ENCODE measurements at places on chromosomes 2 and 18.

- ATAC-seq, result no peak
Observed at GRCh38 chr2:27573452-27573851, 9.4 kb upstream of the ZNF512 start.

- no peak for ATAC-seq
Observed at GRCh38 chr18:8857806-8858205, 152.4 kb downstream of the MTCL1 start.

DNA sequence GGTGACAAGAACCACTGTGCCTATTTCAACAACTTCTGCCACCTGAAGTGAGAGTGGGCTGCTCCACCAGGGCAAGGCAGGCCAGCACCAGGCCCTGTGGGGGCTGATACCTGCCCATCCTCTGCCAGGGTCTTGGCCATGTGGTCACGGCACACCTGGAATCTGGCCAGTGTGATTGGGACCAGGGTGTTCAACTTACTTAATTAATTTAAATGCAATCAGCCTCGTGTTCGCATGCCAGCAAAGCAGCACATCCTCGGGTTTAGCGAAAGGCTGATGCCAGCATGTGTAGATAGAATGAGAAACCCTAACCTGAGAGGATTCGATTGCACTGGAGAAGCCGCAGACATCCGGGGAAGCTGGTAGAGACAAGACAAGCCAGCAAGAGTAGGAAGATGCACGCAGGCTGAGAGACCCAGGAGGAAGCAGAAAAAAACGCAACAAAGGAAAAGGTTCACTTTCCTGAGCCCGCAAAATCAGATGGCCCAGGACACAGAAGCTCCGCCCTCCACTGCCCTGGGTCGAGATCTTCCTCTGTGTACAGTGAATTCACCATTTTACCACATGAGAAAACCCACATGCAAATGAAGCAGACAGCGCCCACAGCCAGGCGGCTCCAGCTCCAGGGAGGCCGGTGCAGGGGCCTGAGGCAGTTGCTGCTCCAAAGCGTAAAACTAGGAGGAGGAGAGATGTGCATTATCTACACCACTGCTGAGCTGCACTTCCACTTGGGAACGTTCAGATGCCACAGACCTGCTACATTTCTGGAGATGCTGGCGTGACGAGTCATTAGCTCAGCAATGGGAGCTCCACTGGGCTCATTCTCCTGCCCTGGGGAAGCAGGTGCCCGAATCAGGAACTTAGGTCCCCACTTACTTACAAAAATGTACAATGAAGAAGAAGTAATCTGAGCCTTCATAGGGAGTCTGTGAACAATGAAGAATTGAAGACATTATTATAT, 92.1 kb downstream of the TMEM18 start:
- ATAC-seq, result no peak

GRCh38 chr18:57359433-57359832, 7.1 kb downstream of the ST8SIA3 start:
- ATAC-seq, result no peak

DNA sequence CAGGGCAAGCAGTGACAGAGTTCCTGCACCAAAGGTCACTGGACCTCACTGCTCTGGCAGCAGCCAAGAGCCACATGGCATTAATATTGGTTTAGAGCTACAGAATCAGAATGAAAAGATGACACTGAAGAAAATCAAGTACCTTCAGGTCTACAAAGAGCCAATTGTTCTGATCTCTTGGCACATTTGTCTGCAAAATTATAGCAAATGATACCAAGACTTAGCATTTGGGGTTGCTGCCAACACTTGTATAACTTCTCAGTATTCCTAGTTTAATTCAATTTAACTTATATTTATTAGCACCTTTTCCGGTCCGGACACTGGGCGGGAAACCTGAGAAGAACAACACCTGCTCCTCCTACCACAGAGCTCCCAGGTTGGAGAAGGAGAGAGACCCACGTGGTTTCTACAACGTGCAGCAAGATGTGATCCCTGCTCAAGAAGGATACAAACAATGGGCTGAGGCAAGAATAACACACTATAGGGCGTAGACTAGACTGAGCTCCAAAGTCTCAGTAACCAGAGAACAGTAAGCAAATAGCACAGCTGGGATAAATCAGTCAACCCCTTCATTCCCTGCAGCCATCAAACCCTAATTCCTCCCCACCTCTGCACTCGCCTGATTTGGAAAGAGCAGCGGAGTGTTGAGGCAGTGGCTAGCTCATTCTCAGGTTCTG, 2.4 kb downstream of the LRRC30 start:
- ATAC-seq, result peak; percentile 58

GRCh38 chr2:144983107-144983506, 463.2 kb upstream of the ZEB2 start:
- ATAC-seq, result no peak

DNA sequence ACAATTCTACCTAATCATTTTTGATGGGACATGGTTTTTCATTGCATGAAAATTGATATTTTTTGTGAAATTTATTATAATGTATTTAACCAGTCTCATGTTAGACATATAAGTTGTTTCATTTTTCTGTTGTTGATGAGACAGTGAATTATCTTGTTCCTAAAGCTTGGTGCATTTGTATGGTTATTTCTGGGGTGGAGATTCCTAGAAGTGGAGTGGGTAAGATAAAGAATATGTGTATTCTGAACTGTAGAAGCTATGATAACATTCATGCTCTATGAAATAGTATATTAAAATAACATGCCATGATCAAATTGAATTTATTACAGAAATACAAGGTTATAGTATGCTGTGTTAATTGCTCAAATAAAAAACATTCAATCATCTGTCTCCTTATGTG, 69.2 kb downstream of the BOLA3 start:
- no peak for ATAC-seq

DNA sequence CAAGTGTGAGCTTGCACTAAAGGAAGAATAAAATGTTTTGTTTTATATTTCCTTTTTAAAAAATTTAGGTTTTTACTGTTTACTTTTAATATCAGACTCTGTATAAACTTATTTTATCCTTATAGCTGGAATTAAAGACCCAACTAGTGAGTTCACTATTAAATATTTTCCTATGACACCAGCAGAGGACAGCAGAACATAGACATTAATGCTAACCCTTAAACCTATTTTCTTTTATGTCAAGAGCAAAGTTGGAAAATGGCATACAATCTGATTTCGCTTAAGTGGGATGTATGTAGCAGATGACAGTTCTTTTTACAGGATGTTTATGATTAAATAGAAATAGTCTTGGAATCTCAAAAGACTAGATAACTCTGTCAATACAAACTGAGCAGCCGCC, 188.2 kb upstream of the XIRP2 start:
- ATAC-seq, result no peak

DNA sequence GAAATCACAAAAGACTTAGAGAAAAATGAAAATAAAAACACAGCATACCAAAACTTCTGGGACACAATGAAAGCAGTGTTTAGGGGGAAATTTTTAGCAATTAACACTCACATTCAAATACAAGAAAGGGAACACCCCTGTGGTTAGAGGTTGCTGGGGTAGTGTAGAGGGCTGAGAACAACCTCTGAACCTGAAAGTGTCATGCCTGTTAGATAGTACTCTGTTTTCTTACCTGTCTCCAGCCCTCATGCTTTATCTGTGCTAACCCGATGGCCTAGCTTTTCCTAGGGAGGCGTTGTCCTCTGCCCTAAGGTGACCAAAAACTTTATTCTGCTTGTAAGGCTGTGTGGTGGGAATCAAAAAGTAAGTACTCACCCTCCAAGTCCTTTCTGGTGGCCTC, 122.6 kb upstream of the OTX1 start:
- ATAC-seq, result no peak

DNA sequence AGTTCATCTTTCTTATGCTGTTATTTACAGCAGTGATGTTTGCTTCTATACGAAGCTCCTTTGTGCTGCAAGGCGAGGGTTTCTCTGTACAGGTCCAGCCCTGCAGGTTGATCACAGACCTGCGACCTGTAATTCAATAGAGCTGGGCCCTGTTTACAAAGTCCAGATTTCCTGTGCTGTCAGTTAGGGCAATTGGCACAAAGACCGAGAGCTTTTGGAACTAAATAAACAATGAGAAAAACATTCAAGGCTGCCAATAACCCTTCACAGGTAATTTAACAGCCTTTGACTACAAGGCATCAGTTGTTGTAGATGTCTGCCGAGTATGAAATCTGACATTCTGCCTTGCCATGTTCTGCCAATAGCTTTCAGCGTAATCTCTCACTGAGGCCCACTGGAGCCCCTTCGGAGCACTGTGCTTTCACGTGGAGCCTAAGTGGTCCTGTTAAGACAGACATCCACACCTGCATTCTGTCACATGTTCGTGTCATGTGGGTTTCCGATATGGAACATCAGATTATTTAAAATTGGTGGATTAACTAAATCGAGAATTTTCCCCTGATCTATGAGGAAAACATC, 232.5 kb downstream of the PTGR3 start:
- no peak for ATAC-seq

DNA sequence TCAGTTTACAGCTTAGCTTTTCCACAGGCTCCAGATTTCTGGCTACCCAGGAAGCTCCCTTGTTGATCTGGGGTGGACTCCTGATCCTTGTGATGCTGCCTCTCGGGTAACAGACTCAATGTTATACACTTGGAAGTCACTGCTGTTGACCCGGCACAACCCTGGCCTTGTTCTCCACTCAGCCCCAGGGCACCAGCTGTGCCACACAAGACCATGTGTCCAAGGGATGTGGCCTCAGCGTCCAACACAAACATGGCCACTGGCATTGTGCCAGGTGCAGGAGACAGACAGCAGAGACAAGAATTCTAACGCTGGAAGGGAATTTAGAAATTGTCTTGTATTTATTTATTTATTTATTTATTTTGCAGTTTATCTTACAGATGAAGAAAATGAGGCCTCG, 39.0 kb upstream of the PPP4R1 start:
- ATAC-seq, result no peak

DNA sequence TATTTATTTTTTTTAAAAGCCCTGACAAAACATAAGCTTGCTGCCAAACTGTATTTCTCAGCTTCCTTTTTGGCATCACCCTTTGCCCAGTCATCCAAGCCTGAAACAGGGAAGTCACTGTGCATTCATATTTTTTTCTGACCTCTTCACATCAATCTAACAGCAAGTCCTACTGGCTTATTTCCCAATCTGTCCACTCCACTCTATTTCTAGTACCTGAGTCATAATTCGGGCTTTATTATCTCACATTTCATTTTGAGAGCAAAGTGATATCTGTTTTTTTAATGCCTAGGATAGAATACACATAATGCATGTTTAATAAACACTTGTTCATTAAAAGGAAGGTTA, 5.1 kb downstream of the HNMT start:
- peak; percentile 64 for ATAC-seq

- no peak for ATAC-seq
Observed at GRCh38 chr18:79345366-79345765, 50.4 kb upstream of the NFATC1 start.

- ATAC-seq, result peak; percentile 65
Observed at GRCh38 chr2:112811841-112812306, 24.7 kb downstream of the IL1B start.

- no peak for ATAC-seq
Observed at GRCh38 chr18:76855594-76855993, 33.2 kb downstream of the ZNF236 start.

GRCh38 chr18:26778054-26778393, 87.5 kb downstream of the AQP4 start:
- no peak for ATAC-seq

GRCh38 chr2:188993247-188993646, 19.1 kb downstream of the COL3A1 start:
- ATAC-seq, result no peak

DNA sequence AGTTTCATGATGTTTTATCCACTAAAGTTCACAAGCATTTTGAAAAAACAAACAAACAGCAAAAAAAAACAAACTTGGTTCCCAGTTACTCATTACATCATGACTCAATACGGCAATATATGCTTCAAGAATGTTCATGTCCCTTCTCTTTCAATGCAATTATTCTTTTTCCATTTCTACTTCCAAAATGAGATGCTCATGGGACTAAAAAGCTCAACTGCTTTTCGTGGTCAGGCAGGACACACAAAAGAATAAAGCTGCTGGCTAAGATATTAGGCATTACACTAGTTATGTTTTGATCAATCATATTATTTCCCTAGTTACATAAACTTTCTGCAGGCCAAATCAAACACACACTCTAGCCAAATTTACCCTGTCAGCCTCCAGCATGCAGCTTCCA, 301.3 kb downstream of the EPHA4 start:
- ATAC-seq, result no peak

All from gastroesophageal sphincter (tissue), 4 donors.